ENCODE measurements at places on chromosomes 7 and 10.

DNA sequence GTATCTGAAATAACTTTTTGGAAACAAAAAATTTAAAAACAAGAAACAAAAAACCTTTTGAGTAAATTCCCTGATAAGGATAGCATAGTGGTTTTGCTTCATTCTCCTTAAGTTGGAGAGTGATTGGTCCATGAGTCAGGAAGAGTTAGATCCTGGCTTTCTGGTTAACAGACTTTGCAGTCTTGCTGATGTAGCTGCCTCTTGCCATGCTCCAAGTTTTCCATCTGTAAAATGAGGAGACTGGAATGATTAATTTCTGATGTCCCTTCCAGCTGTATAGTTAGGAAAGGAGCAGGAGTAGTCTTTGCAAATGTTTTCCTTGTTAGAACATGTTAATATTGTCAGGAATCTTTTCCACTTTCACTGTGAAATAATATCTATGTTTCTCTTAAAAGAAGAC is 266.6 kb downstream of the DNAJB9 start:
- no peak for DNase-seq

GRCh38 chr7:151539088-151539671 is 19.5 kb upstream of the RHEB start:
- no peak for DNase-seq

DNA sequence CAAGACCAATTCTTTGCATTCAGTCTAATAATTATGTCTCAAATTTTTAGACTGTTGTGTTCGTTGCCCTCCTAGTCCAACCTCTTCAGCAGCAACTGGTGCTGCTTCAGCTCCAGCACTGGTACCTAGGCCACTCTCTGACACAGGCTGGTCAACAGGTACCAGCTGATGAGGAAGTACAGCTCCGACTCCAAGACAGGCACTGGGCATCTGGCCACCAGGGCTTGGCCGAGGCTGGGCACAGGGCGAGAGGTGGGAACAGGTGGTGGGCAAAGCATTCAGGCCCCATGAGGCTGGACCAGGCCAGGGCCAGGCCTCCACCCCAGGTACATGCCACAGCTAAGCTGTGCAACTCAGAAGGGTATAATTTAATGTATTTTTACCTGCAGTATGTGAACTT is 151.5 kb upstream of the AGR3 start:
- no peak for DNase-seq

DNA sequence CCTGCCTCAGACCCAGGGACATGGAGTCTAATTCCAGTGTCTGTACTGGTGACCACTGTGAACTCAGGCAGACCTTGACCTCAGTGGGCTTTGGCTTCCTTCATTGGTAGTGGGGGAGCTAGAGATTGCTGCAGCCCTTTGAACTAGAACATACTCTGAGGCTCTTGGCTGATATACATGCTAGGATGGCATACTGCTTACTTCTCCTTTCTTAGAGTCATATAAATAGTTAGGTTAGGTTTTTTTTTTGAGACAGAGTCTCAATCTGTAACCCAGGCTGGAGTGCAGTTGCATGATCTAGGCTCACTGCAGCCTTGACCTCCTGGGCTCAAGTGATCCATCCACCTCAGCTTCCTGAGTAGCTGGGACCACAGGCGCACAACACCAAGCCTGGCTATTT is 49.7 kb downstream of the TMEM178B start:
- no peak for DNase-seq

- DNase-seq: no peak
Observed at GRCh38 chr10:31153161-31153560, 121.5 kb upstream of the ZNF438 start.

All from left hindlimb (tissue), 1 donor.